ENCODE measurements at places on chromosomes 16 and 17.

DNA sequence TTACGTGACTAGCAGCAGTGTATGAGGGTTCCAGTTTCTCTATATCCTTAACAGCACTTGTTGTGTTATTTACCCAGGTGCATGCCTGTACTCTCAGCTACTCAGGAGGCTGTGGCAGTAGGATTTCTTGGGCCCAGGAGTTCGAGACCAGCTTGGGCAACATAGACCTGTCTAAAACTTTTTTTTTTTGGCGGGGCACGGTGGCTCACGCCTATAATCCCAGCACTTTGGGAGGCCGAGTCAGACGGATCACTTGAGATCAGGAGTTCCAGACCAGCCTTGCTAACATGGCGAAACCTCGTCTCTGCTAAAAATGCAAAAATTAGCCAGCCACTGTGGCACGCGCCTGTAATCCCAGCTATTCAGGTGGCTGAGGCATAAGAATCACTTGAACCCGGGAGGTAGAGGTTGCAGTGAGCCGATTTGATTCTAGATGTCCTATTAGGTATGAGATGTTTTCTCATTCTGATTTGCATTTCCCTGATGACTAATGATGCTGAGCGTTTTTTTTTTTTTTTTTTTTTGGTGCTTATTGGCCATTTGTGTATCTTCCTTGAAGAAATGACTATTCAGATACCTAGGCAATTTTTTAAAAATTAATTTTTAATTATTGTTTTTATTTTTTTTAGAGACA is 13.4 kb downstream of the CASC3 start:
- DNase-seq, result no peak

- DNase-seq, result no peak
Observed at GRCh38 chr17:73650140-73650539, 5.9 kb upstream of the SDK2 start.

DNA sequence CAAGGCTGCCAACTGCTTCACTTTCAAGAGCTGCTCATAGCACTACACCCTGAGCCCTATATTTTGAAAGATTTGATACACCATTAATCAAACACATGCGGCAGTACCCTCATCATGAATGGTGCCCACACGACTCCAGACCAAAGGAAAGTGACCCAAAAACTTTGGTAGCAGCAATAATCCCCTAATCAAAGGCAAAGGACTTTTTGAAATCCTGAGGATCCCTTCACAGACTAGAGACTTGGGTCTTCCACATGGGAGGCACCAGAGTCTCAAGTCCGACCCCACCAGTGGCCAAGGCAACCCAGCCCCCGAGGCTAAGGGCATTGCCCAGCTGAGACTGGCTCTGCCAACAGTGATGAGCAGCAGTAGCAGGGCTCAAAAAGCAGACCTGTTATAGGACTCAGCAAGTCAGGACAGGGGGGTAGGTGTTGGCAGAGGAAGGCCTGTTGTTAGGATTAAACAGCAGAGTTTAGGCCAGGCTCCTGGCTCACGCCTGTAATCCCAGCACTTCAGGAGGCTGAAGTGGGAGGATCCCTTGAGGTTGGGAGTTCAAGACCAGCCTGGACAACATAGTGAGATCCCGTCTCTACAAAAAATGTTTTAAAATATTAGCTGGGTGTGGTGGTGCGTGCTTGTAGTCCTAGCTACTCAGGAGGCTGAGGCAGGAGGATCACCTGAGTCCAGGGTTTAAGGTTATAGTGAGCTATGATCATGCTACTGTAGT is 3.2 kb downstream of the TRIM25 start:
- DNase-seq, result no peak

- DNase-seq, result no peak
Observed at GRCh38 chr17:34116306-34116705, 138.8 kb upstream of the CCL2 start.

GRCh38 chr17:17694169-17695081 is 13.2 kb downstream of the RAI1 start:
- peak; percentile 78 for DNase-seq

DNA sequence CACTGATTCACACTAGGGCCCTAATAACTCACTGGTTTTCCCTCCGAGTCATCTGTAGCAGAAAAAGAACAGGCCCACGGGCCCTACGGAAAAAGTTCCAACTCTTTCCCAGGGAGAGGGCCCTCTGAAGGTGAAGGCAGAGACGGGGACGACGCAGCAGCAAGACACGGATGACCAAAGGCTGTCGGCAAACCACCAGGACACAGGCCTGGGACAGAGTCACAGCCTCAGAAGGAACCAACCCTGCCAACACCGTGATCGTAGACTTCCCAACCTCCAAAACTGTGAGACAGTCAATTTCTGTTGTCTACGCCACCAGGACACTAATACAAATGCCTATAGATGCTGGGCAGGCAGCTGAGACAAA is 5.2 kb upstream of the SPHK1 start:
- no peak for DNase-seq

- DNase-seq, result no peak
Observed at GRCh38 chr17:14621826-14622614, 321.1 kb downstream of the HS3ST3B1 start.

DNA sequence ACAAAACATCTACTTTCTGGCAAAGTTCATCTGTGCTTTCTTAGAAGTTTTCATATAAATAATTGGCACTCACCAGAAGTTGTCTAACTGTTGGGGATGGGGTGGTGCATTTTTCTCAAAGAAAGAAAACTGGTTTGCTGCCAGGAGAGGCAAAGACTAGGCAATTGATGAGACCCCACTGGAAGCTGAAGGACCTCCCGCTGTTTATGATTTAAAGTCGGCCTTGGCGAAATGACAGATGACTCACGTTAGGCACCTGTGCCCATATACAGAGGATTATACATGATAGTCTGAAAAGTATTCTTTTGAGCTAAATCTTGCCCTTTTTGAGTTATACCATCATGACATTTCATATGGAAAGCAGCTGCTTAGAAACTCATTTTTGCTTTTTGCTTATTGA is 193.0 kb upstream of the ZFHX3 start:
- no peak for DNase-seq

GRCh38 chr17:31811101-31811500 is 47.9 kb downstream of the COPRS start:
- DNase-seq, result no peak

DNA sequence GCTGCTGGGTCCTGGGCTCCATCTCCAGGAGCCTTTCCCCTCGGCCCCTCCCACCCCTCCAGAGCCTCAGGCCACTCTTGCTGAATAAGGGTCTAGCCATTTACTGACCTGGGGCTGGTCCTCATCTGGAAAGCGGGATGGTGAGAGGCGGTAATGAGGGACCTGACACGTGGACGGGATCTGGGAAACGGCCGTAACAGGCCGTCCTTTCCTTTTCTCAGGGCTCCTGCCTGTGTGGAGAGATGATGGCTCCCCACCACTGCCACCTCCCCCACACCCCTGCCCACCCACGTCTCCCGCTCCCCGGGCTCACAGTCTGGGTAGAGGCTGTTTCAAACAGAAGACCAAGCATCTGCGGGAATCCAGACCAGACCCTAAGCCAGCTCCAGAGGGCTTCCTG is 20.6 kb upstream of the KCNJ12 start:
- no peak for DNase-seq

DNA sequence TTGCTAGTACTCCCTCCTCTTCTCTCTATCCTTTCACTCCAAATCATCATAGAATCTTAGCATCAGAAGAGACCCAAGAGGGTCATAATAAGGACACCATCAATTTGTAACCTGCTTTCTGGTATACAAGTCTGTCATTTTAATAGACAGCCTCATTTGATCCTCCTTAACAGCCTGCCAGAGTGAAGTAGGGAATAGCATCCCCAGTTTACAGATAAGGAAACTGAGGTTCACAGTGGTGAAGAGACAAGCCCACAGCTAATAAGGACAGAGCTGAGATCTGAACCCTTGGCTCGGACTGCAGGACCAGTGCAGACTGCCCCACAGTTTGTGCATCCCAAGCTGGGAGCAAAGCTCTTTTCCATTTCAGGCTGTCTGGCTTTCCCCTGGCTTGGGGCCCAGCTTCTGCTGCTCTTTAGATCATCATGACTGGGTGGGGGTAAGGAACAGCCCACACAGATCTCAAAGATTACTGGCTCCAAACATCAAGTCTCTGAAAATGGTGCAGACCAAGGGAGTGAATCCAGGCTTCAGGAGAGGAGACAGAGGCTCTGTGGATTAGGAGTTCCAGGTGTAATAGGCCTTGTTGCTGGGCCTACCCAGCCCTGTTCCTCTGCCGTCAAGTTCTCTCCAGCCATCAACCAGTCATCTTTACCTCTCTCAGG is 10.3 kb upstream of the IGFBP4 start:
- DNase-seq, result peak; percentile 62

DNA sequence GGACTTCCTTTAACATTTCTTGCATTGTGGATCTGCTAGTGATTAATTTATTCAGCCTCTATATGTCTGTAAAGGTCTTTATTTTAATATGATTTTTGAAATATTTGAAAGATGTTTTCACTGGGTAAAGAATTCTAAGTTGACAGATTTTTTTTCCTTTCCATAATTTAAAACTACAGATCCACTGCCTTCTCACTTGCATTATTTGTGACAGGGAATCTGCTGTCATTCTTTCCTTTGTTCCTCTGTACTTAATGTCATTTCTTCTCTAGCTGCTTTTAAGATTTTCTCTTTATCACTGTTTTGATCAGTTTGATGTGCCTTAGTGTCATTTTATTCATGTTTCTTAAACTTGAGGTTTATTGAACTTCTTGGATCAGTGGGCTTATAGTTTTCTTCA is 159.9 kb downstream of the CYB561 start:
- no peak for DNase-seq

DNA sequence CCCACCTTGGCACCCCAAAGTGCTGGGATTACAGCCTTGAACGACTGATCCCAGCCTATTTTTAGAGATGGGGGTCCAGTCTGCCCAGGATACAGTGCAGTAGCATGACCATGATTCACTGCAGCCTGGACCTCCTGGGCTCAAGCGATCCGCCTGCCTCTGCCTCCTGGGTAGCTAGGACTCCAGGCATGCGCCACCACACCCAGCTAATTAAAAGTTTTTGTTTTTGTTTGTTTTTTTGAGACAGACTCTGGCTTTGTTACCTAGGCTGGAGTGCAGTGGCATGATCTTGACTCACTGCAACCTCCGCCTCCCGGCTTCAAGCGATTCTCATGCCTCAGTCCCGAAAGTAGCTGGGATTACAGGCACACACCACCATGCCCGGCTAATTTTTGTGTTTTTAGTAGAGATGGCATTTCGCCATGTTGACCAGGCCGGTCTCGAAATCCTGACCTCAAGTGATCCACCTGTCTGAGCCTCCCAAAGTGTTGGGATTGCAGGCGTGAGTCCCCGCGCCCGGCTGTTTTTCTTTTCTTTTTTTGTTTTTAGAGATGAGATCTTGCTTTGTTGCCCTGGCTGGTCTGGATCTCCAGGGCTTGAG is 2.3 kb upstream of the PAFAH1B1 start:
- DNase-seq, result no peak

DNA sequence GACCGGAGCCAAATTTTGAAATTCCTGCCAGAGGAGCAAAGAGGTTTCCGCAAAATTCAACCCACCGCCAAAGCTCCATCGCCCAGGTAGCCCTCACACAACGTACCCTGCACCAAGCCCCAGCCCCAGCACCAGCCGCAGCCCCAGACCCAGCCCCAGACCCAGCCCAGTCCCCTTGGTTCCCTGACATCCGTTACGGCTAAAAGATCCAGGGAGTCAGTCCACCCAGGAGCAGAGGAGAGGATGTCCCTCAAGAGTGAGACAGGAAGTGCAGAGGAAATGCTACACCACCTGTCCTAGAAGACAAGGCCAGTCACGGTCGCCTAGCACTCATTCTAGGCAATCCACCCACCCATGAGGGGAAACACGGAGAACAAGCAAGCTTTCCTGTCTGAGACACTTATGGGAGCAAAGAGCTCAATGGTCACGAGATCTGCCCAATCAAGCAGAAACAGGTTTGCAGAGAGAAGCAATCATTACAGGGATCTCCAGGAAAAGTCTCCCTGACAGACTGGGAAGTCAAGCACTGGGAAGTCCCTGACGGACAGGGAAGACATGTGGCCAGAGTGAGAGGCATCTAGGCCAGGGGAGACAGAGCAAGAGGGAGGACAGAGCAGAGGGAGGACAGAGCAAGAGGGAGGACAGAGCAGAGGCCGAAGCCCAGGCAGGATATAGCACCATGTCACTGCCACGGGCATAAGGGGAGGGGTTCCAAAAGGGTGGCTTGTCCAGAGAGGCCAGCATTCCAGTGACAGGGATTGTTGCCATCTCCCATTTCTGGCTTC is 15.0 kb upstream of the KCNJ18 start:
- no peak for DNase-seq

- DNase-seq, result peak; percentile 85
Observed at GRCh38 chr17:30095507-30096244, 20.9 kb upstream of the NSRP1 start.

GRCh38 chr17:28746611-28747050 is 2.8 kb downstream of the TRAF4 start:
- DNase-seq, result no peak

DNA sequence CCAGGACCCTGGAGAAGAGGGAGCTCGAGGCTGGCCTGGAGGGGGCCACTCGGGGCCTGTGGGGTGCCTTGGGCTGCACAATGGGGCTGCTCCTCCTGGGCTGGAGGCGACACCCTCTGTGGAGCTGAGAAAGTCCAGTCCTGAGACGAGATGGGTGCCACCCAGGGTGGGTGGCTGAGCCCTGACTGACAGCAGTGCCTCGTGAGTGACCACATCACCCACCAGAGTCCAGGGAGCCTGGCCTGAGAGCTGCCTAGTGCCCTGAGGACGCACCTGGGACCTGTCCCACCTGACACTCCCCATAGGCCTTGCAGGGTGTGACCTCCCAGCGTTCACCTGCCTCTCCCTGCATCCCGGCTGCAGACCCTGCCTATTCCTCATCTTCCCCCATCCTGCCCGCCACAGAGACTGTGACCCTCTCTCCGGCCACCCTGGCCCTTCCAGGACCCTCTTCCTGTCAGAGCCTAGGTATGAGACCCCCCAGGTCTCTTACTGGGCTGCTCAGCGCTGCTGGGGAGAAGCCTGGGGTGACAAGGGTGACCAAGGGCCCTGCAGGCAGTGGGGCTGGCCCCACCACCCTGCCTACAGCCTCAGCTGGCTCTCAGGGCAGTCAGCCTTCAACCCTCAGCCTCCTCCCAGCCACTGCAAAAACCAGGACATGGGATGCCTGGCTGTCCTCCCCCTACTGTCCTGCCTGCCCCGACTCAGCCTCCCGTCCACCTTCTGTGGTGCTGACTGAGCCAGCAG is 41.2 kb downstream of the TNFRSF13B start:
- DNase-seq, result no peak

- no peak for DNase-seq
Observed at GRCh38 chr17:18270046-18270931, 9.8 kb downstream of the MIEF2 start.

DNA sequence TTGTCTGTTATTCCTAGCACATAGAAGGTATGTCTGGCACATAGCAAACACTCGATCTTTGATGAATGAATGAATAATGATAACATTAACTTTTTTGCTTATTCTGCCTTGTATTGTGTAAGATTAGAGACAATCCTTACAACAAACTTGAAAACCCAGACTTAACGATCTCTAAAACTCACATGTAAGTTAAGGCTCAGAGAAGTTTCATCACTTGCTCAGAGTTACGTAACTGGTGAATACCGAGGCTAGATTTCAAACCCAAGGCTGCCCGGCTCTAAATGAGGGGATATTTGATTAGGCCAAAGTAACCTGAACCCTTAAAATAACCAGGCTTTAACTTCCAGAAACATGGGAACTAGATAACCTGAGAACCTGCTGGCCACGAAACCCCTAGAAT is 22.3 kb downstream of the CAPNS2 start:
- DNase-seq, result no peak
